Left ventricle myocardium superior (tissue), 1 donor: ENCODE measurements at places on chromosomes 3 and 15.

DNA sequence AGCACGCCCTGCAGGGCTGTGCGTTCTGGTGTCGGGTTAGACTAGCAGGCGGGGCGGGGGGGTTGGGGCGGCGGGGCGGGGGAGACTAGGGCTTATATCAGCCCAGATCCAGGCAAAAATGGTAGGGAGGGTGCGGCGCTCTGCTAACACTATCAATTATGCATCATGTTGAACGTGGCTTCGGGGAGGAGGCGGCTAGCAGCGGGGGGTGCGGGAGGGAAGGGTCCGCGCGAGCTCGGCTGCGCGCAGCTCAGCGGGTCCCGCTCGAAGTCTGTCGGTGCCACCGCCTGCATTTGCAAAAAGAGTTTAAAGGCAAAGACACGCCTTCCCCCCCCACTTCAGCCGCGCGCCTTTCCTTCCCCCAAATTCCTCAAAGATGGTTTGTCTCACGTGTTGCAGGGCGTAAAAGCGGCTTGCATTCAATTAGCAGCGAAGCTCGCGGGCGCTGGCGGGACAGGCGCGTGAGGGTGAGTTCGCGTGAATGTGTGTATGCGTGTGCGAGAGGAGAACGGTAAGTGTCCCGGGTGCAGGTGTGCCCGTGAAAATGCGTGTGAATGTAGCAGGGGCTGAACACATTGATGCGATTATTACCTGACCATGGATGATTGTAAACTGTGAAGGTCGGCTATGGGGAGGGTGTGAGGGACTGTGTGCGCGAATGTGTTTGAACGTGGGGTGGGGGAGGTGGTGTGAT, at the start of gene ISLR2:
ISLR2 (plus strand) TSS at position 432 of the 694 bp plus-strand sequence. CDS start 2,169 bp downstream, outside the sequence.
- DNase-seq: no peak

DNA sequence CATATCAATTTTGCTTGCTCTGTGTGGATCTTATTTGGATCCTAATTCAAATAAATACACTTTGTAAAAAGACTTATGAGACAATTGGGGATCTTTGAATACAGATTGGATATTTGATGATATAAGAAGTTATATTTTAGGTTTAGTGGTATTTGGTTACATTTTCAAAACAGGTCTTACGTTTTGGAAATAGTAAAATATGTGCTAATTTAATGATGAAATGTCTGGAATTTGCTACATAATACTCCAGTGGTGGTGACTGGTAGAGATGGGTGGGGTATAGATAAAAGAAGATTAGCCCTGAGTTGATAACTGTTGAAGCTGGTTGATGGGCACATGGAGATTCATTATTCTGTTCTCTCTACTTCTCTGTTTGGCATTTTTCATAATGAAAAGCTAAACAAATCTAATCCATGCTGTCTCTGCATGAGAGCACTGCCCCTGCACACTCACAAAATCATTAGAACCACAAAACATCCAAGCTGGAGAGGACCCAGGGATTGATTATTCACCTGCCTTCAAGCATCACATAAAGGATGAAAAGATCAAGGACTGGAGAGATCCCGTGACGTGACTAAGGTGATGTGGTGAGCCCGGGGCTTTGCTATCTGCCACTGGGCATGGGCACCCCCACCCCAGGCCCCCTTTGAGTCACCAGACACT, 58.9 kb downstream of the TLE3 start:
- no peak for DNase-seq

GRCh38 chr15:60918234-60918959, 310.7 kb downstream of the RORA start:
- no peak for DNase-seq

GRCh38 chr3:54654776-54655175, 273.1 kb downstream of the LRTM1 start:
- no peak for DNase-seq

DNA sequence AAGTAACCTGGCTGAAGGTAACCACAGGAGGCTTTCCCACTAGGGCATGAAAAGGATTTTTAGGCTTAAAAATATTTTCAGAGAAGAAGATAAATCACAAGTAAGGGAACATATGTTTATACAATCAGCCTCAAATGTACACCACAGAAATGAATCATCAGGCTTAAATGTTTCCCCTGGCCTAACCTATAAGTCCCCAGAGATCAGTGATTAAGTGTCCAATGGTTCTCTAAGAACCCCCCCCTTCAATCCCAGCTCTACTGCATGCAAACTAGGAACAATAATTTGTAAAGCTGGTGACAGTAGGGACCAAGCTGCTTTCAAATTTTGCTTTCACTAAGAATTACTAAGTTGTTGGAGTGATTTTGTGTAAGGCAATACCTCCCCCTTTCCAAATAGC, 431.6 kb upstream of the LMCD1 start:
- no peak for DNase-seq
